ENCODE measurements at places on chromosomes 3 and 15.

GRCh38 chr3:141431411-141432378, 55.1 kb upstream of the RASA2 start:
- no peak for DNase-seq

GRCh38 chr15:87639305-87640011, 617.1 kb downstream of the NTRK3 start:
- DNase-seq = no peak

GRCh38 chr3:128281461-128282367, 128.4 kb downstream of the EEFSEC start:
- no peak for DNase-seq

DNA sequence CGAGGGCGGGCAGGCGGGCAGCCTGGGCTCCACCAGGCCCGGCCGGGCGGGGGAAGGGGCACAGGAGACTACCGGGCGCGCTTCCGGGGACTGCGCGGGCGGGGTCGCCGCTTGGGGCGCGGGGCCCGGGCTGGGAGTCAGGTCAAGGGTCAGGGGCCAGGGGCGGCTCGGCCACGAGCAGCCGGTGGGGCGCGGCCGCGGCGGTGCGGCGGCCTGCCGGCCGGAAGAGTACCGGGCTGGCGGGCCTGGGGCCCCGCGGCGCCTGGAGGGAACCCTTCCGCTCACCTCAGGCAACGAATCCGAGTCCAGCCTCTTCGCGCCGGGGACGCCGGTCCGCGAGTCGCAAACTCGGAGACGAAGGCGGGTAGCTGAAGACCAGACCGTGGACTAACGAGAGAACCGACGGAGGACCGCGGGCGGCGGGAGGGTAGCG, 225 bp downstream of the RHOA start:
- peak; percentile 89 for DNase-seq

GRCh38 chr15:57566834-57567233, 24.9 kb upstream of the MYZAP start:
- DNase-seq = no peak

DNA sequence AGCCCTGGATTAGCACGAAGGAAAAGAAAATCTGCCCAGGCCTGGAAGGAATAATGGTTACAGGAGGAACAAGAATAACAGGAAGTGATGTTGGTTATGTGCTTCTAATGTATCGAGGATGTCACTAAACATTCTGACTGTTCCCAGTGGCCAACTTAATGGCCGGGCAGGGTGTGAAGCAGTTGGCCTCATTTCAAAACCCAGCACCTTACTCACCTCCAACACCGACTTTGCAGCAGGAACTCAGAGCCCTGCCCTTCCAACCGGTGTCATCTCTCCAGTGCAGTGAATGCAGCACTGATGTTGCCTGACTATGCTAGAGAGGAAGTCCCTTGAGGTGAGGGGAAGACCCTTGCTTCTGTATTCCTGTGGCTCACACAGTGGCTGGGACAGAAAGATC, 162.4 kb upstream of the LRTM1 start:
- DNase-seq = no peak

GRCh38 chr3:31968927-31969418, 12.1 kb downstream of the OSBPL10 start:
- DNase-seq = no peak

Measured in posterior vena cava (tissue), 2 donors.